Stromal cell of bone marrow (primary cell): ENCODE measurements at places on chromosomes 3 and 15.

- DNase-seq: no peak
Observed at GRCh38 chr3:43522727-43523362, 99.0 kb downstream of the ANO10 start.

GRCh38 chr3:101229681-101230080 lies 90.7 kb downstream of the IMPG2 start:
- no peak for DNase-seq

DNA sequence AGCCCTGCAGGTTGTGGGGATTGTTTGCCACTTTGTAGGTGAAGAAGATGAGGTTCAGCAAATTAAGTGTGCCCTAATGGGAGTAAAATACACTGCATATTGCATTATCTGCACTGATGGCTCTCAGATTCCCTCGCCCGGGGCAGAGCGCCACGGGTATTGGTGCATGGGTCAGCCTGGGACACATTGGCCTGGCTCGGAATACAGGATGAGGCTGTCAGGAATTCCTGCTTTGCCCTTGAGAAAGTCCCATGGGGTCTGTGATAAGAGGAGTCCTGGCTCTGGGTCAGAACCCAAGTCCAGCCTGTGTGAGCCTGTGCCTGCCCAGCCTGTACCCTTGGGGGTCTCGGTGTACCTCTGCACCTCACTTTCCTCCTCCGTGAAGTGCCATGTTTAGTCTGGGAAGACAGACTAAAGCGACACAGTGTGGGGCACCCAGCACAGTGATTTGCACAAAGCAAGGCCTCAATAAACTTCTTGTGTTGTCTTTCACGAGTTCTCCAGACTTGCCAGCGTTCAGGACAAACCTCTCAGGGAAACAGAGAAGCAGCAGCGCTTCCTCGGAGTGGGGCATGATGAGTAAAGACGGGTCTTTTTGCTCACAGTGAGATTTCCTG lies 107.6 kb downstream of the LRRK1 start:
- DNase-seq: no peak

GRCh38 chr3:67781218-67781617 lies 126.8 kb upstream of the SUCLG2 start:
- no peak for DNase-seq

DNA sequence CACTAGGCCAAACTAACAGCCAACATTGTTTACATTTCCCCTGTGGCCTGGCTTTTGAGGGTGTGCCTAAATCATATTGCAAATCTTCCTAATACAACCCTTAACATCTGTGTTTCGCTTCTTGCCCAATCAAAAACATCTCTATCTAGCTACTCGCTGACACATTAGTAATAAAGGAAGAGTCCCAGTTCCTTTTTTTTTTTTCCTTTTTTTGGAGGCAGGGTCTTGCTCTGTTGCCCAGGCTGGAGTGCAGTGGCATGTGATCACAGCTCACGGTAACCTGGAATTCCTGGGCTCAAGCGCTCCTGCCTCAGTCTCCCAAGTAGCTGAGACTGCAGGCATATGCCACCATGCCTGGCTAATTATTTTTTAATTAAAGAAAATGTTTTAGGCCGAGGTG lies 2.1 kb upstream of the SRPRB start:
- no peak for DNase-seq
